ENCODE measurements at places on chromosomes 2 and 18.

DNA sequence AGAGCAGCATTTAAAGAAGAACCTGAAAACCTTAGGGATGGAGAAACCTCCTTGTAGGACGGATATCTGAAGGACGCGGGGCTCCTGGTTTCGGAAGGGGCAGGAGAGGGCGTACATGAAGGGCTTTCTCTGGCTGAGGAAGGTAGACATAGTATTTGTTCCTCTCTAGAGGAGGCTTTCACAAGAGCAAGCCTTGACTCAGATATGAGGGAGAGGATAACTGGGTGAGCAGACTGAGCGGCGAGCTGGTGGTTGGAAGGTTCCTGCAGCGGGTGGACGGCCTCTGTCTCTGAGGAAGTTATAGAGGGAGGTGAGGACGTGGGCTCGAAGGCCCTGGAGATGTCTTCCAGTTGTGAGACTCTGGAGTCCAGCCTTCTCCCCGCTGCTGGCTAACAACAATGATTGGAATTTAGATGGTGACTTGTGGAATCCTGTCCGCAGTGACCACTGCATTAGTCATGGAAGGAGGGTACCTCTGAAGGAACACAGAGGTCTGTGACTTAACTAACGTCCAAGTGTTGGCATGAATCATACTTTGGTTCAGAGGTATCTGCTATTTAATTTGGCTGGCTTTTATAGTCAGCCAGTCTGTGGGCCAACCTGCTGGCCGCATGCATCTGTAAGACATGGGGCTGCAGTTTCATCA, 80.9 kb downstream of the ASAP2 start:
- peak; percentile 96 for DNase-seq

GRCh38 chr2:118190474-118190873, 102.2 kb downstream of the INSIG2 start:
- DNase-seq, result no peak

- DNase-seq, result no peak
Measured at GRCh38 chr18:63492851-63493250, 16.1 kb downstream of the SERPINB5 start.

DNA sequence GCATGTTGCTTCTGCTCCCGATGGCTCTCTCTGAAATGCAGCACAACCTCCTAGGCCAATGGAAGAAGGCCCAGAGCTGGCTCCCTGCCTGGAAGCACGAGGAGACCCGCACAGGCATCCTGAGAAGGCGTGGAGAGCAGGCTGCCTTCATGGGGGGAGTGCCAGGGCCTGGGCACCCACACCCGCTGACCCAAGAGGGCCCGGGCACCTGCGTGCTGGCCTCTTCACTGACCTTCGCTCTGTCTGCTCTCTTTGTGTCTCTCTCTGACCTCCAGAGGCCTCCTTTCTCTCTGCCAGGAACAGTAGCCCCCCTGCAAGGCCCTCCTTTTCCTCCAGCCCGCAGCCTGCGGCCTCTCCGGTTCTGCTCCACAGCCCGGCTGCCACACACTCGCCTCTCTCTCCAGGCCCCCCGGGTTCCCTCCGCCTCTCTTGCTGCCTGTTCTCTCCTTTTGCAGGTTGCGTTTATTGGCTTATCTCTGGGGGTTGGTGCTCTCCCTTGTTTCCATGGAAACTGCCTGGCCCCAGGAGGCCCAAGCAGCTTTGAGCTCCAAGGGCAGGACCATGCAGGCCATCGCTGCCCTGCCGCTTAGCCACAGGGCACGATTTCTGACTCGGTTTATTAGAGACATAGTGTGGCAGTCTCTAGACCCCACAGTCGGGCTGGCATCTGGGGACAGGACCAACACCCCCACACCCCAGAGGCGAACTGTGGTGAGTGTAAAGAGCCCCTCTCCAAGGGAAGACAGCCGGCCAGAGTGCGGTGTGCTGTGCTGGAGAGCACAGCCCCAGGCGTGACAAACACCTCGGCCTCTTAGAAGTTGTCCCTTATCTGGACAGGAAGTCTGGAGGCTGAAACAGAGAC, 1.7 kb downstream of the MZT2B start:
- DNase-seq, result peak; percentile 21

- peak; percentile 93 for DNase-seq
Measured at GRCh38 chr2:239002954-239003623, 155.2 kb downstream of the TWIST2 start.

GRCh38 chr18:49023938-49024803, 73.4 kb upstream of the SMAD7 start:
- DNase-seq, result no peak

DNA sequence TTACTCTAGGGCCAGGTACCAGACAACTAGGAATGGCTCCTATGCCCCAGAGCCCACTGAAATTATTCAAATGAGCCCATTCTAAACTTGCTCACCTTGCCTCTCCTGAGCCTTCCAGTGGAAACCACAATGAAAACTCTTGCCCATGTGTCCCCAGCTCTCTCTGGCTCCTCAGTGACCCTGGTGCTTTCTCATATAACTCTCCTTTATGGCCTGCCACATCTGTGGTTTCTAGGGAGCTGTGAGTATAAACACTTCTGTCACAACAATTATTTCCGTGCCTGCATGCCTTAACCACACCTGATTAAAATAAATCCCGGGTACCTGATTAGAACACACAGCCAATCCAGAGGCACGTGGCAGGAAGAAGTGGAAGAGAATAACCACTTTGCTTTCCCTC, 333.0 kb upstream of the SPRED2 start:
- no peak for DNase-seq

GRCh38 chr18:10685484-10685883, 159.7 kb downstream of the NAPG start:
- no peak for DNase-seq

- no peak for DNase-seq
Measured at GRCh38 chr2:3870222-3870621, 166.8 kb downstream of the DCDC2C start.

GRCh38 chr18:48767090-48767690, 183.6 kb downstream of the SMAD7 start:
- DNase-seq, result peak; percentile 40

All from fibroblast of gingiva (primary cell).